Stimulated activated CD4-positive, alpha-beta T cell treated with anti-CD3 and anti-CD28 coated beads, Interleukin-12 subunit alpha, Interleukin-12 subunit beta, amount 100 ng/mL, for 24 hours (primary cell): ENCODE measurements at places on chromosomes 2 and 18.

DNA sequence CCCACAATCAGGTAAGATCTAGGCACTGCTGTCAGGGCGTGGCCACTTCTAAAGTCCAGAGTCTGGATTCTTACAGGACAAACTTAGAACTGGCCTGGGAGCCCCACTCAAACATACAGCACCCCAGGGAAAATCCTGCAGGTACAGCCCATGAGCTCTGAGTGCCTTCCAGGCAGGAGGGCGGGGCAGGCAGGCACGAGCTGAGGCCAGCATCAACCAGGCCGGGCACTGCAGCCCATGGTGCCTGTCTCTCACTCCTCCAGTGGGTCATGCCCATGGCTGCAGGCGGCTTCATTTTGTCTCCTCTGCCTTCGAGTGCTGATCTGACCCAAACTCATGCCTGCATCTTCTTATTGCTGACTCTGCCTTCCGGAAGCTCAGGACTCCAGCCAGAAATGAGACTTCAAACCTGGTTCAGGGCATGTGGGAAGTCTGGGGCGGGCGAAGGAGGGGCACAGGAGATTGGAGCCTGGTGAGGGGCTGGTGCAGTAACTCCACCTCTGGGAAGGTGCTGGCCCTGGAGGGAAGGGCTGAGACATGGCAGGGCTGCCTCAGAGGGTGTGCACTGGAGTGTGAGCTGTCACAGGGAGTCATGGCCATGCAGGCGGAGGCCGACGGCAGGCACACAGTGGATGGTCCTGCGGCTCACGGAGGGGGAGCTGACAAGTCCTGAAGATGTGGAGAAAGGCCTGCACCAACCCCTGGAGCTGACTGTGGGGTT lies 40.5 kb downstream of the HS6ST1 start:
- no peak for DNase-seq

GRCh38 chr18:4842287-4842686 lies 354.8 kb downstream of the AKAIN1 start:
- no peak for DNase-seq

GRCh38 chr2:119076713-119077112 lies 81.8 kb downstream of the C1QL2 start:
- DNase-seq: no peak

GRCh38 chr2:27977731-27978312 lies 87.3 kb downstream of the BABAM2 start:
- no peak for DNase-seq

- no peak for DNase-seq
These were observed 30.3 kb downstream of the SP3 start for GRCh38 chr2:173934895-173935294.
